Stimulated activated CD4-positive, alpha-beta T cell treated with anti-CD3 and anti-CD28 coated beads, TNF-alpha, amount 100 ng/mL, for 4 hours (primary cell): ENCODE measurements at places on chromosomes 4 and X.
A peak's percentile ranks its signal among the peaks of the same experiment; 100 is the strongest.

DNA sequence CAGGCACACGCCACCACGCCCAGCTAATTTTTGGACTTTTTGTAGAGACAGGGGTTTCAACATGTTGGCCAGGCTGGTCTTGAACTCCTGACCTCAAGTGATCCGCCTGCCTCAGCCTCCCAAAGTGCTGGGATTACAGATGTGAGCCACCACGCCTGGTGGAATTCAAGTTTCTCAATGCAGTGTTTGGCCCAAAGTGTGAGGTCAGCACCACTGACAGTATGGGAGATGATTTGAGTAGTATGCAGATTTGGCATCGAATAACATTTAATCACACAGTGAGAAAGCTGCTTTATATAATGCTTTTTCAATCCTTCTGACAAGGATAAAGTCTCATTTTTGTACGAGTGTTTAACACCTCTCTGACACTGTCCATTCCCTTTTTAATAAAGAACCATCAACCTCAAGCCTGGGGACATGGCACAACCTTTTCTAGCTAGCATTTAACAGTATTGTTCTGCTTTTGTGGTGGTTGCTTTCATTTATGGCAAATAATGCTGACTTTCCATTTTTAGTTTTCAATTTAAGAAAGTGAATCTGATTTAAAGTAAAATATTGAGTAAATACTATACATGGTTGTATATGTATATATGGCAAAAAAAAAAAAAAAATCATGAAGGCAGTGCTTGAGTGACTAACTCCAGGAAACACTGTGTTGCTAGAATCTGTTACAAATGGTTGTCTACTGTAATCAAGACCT lies 4.3 kb upstream of the NSUN7 start:
- no peak for DNase-seq

DNA sequence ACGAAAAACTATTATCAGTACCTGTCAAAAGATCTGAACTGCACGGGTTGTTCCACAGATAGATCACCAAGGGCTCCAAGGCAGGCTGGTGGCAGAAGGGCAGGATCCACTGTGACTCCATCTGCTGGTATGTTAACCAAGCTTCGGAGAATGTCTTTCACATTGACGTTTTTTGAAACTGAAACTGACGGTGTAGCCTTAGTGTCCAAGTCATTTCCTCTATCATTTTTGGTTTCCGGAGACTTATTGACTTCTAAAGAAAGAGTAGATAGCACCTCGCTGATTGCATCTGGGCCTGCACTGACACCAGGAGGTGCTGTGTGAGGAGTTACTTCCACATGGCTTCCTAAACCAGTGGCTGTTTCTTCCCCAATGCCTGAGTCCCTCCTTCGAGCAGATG lies 186.9 kb downstream of the LRBA start:
- no peak for DNase-seq

- no peak for DNase-seq
These were observed 5.6 kb downstream of the KIAA0232 start for GRCh38 chr4:6788123-6788522.

GRCh38 chr4:7189066-7189465 lies 3.3 kb upstream of the SORCS2 start:
- no peak for DNase-seq

DNA sequence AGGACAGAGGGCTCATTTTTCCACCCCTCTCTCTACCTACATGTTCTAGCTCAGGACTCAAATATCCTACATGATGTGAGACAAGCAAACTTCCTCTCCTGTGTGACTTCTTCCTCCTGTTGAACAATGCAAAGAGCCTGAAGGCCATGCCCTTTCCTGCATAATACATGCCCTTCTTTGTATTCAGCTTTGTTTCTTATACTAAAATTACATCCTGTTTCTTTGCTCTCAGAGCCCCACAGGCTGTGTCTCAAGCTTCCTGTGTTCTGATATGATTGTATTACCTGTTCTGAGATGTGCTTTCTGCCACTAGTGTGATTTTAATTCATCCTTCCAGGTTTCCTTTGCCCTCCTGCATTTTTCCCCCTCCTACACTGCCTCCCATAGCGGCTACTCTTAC lies 166.4 kb upstream of the AFF2 start:
- no peak for DNase-seq

DNA sequence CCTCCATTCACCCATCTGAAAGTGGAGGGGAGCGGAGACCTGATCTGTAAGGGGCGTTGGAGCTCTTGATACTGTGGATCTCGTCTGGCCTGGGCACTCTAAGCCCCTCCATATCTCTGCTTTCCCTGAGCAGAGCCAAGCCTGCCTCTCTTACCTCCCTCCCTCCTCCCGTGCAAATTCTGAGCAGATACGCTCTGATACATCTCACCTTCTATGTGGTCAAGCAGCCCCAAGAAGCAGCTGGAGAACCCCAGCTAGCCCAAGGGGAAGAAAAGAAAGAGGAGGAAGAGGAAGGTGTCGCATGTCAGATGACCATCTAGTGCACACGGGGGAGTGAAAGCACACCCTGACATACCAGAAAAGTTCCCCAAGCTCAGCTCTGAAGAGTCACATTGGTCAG lies 1.9 kb upstream of the DGAT2L6 start:
- DNase-seq: no peak

DNA sequence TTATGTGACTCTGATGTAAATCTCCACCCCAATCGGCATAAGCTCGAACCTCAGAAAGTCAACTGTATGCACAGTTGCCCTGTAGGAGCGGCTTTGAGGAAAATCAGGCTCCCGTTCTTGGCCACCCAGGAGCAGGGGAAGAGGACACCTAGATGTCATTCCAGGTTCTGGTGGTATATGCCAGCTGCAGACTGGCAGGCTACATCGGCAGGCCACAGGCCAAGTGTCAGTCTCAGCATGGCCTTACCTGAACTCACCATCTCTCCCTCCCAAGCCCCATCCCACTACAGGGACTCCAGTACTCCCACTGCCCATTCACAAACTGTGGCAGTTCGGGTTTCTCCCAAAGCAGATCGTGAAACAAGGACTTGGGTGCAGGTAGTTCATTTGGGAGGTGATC lies 428.1 kb downstream of the BCOR start:
- DNase-seq: no peak

DNA sequence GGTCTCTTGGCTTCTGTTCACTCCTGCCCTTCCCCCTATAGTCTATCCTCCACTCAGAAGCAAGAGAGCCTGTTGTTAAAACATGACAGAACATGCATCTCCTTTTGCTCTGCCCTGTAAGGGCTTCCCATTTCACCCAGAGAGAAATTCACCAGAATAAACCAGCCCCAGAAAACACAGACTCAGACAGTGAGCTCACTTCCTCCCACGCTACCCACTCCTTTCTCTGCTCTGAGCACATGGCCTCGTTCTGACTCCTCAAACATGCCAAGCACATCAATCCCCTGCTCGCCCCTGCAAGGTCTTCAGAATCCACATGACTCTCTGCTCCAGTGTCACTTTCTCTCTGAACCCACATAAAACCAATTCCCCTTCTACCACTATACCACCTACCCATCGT lies 50.4 kb downstream of the MID1 start:
- DNase-seq: no peak

GRCh38 chrX:132219343-132219768 lies at the start of gene RAP2C:
TSS of gene RAP2C (minus strand) at chrX:132219447. CDS start at chrX:132217268, 2,179 bp downstream.
- DNase-seq: peak; percentile 27

DNA sequence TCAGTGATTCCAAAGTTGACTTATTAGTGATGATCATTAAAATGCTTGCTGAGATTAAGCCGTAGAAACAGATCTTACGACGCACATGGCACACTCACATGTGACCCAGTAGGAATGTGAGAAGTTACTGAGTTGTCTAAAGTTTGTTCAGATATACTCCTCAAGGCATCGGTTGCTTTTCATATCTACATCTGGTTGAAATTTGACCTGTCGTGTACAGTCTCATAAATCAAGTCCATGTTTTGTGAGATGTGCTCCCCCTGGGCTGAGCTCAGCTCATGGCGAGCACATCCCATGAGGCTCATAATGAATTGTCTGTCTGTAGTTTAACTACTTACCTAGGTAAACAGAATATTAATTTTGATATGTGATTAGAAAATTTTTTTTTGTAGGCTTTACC lies 67.0 kb downstream of the TNIP2 start:
- no peak for DNase-seq
